ENCODE measurements at places on chromosomes 5 and 9.

DNA sequence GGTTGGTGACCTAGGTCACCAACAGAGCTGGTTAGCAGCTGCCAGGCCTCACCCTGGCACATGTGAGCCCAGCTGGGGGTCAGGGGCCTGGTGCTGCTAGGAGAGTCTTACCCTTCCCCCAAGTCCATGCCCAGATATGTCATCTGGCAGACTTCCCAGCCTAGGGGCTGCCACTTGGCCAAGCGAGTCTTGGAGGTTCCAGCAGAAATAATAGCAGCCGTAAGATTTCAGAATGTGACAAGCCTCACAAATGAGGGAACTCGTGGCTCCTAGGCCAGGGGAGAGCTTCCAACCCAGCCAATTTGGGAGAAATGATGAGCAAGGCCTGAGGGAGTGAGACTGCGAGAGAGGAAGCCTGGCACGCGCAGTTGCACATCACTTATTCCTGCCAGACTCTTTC is 11.1 kb downstream of the URM1 start:
- DNase-seq = no peak

DNA sequence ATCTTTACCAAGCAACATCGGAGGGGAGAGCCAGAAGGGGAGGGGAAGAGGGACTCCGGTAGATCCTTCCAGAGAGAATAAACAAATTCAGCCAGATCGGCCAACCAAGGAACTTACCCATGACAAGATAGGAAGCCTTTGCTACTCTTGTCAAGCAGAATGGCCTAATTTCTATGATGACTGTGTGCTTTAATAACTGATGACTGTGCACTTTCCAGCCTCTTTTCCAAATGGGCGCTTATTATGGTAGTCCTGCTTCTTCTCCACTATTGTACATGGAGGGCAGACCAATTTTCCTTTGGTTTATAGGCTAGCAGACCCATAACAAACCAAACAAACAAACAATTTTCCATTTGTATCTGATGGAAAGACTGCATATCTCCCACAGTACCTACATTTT is 163.8 kb upstream of the RFX3 start:
- no peak for DNase-seq

DNA sequence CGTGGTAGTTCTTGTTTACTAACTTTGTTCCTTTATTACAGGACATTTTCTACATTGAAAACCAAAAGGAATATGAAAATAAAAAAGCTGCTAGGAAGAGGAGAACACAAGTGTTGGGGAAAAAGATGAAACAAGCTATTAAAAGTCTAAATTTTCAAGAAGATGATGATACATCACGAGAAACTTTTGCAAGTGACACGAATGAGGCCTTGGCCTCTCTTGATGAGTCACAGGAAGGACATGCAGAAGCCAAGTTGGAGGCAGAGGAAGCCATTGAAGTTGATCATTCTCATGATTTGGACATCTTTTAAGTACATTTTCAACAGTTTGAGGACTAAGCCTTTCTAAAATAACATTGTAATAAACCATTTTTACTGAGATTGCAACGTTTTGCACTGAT is 23.8 kb downstream of the PHAX start:
- no peak for DNase-seq

DNA sequence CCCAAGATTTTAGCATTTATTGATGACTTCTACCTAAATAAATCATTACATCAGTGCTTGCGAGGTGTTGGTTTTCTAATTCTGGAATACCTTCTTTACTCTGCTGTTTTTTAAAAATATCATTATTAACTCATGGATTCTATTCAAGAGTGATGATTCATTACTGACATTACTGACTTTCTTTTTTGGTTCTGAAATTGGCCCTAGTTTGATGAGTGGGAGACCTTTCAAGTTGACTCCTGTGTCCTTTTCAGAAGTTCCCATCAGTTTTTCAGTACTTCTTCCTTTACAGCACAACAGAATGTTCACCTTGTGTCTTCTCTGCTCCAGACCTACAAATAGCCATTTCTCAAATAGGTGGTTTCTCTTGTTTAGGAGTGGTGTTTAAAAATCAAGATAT is 114.1 kb downstream of the PCSK5 start:
- no peak for DNase-seq

DNA sequence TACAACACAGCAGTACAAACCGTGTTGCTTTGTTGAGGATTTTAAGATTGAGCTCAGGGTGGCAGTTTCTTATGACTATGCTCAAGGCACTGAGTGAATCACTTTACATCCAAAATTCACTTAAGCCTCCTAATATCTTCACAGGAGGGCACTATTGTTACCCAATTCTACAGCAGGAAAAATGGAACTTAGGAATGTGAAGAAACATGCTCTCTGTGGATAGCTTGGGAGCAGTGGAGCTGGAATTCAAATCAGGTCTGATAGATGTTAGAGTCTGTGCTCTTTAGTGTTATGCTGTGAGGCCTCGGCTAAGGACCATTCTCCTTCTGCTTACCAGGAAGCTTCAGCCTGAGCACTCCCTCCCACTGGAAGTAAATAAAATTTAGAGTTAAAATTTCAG is 18.7 kb upstream of the HMHB1 start:
- DNase-seq = no peak

DNA sequence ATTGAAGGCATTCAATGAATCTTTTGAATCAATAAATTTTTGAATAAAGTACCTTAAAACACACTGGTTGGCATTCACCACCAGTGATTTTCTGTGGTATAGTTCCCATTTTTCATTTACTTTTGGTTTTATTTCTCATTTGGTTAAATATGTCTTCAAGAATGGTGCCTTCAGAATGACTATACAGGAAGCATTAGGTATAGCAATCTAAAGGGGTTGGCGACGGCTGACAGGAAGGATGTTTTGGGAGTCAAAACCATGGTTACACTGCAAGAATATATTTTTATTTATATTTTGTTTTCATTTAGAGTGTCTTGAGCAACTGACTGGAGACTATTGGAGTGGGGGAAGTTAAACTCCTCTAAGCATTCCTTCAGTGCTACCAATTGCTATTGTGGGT is 235.7 kb downstream of the HTR1A start:
- DNase-seq = no peak

DNA sequence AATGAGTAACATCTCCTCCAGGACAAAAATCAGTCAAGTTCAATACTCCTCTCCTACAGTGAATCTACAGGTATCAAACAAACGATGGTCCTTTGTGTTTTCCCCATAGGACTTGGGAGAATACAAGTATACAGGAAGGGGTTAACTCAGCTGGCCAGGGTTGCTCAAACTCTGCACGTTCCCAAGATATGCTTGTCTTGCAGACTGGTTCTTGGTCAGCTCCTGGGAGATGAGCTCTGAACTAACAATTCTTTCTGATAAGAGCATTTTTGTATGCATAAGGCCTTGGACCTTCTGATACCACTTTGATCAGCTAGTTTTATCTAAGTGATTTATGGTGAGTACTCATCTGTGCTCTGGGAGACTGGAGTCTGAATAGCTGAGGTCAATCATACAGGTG is 42.1 kb downstream of the LOX start:
- DNase-seq = no peak

- no peak for DNase-seq
Observed at GRCh38 chr5:133383580-133383939, 228.8 kb downstream of the FSTL4 start.

DNA sequence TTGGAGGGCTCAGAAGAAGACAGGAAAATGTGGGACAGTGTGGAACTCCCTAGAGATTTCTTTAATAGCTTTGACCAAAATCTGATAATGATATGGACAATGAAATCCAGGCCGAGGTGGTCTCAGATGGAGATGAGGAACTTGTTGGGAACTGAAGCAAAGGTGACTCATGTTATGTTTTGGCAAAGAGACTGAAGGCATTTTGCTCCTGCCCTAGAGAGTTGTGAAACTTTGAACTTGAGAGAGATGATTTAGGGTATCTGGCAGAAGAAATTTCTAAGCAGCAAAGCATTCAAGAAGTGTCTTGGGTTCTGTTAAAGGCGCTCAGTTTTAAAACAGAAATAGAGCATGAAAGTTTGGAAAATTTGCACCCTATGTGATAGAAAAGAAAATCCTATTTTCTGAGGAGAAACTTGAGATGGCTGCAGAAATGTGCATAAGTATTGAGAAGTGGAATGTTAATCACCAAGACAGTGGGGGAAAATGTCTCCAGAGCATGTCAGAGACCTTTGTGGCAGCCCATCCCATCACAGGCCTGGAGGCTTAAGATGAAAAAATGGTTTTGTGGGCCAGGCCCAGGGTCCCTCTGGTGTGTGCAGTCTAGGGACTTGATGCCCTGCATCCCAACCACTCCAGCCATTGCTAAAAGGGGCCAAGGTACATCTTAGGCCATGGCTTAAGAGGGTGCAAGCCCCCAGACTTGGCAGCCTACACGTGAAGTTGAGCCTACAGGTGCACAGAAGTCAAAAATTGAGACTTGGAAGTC is 463.7 kb upstream of the TLE4 start:
- no peak for DNase-seq

GRCh38 chr5:157509093-157509492 is 49.1 kb downstream of the NIPAL4 start:
- no peak for DNase-seq

- DNase-seq = no peak
Observed at GRCh38 chr5:81579262-81579924, 171.5 kb downstream of the SSBP2 start.

GRCh38 chr9:108549184-108549583 is 306.6 kb downstream of the ACTL7B start:
- DNase-seq = no peak

- DNase-seq = no peak
Observed at GRCh38 chr9:89029788-89030187, 38.5 kb downstream of the S1PR3 start.

DNA sequence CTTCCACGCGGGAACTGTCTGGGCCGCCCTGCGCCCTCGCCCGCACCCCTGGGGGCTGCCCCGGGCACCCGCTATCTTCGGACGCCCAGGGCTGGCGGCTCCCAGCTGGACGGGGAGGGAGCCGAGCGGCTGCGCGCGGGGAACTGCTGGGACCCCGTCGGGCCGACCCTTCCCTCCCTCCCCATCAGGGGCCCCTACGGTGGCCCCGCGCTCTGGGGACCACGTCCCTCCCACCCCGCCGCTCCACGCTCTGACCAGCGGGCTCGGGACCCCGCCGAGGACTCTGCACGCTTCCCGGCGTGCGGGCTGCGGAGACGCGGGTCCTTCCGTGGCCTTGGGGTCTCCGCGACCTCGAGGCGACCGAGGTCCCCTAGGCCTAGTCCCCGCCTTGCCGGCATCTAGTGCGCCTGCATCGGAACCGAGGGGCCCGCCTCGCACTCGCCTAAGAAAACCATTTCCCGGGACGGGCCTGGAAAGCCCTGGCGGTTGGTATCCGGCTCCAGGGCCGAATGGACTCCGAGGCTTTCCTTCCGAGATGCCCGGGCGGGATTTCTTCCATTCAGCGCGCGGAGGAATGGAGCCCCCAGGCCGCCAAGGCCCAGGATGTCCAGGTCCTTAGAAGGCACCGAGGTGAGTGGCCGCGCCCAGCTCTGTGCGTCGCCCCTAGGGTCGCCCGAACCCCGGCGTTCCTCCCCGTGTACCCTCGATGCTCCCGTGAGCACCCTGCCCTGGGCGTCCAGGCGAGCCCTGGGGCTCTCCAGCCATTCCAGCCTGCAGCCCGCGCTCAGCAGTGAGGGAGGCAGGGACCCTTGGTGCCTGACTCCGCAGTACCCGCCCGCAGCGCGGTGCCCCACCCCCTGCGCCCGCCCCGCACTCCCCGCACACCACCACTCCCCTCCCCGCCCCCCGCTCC is 705 bp upstream of the SLC6A3 start:
- no peak for DNase-seq

GRCh38 chr9:98144076-98144475 is 25.1 kb upstream of the TRIM14 start:
- DNase-seq = no peak
